ENCODE measurements at places on chromosomes 2 and 18. TPM values are rescaled to one million over a fixed set of nuclear protein-coding genes. Genes with fewer than 3 reads are reported as not detected.

Gene HOXD12
- not detected for total RNA-seq

Gene ARHGEF33
- total RNA-seq = 3.7 TPM

Gene TEX44
- not detected for total RNA-seq

Gene EMILIN1
- 183 TPM for total RNA-seq

DNA sequence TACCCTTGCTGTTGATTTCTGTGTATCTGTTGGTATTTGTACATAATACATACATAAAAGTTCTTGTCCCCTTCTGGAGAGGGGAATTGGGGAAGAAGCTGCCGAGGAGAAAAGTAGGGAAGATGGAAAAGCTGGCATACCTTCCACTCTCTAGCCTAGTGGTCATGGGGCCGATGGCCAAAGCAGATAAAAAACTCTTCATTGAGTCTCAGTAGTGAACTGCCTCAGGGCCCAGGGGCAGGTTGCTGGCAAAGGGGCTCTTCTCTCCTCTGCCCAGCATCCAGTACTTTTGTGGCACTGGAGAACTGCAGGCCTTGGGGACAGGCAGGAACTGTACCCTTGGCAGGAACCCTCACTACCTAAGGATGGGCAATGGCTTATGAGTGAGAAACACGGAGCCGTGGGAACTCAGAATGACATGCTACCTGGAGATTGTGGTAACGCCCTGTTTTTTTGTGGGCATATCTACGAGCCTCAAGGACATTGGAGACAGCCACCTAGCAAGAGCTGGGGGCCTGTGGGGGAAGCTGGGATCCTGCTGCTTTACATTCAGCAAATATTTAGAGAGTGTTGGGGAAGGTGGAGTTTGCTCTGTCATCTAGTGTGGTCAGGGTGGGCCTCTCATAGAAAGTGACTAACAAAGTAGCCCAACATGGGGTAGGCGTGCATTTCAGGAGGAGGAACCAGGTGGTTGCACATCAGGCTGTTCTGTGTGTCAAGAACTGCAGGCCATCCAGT, 22.6 kb upstream of the ITGB6 start:
- no peak for DNase-seq
- H3K4me1 ChIP-seq = peaks cover 11% of the 10 kb centered on the region
- no peak overlapping the region for H3K4me3 ChIP-seq
- H3K27ac ChIP-seq = no peak overlapping the region
- no peaks in the 10 kb centered on the region for H3K27me3 ChIP-seq

GRCh38 chr18:79211844-79212243, 142.7 kb downstream of the ATP9B start:
- peaks cover 10% of the 10 kb centered on the region for H3K4me1 ChIP-seq
- no peaks in the 10 kb centered on the region for H3K36me3 ChIP-seq
- DNase-seq = no peak
- no peak overlapping the region for H3K4me3 ChIP-seq

- DNase-seq = no peak
- peaks cover 2% of the 10 kb centered on the region for H3K4me1 ChIP-seq
- no peak overlapping the region for H3K27ac ChIP-seq
- no peaks in the 10 kb centered on the region for H3K27me3 ChIP-seq
Observed at GRCh38 chr18:63070767-63071502, 248.6 kb downstream of the BCL2 start.
